ENCODE measurements at places on chromosomes 6 and 20. TPM values are rescaled to one million over a fixed set of nuclear protein-coding genes. Genes with fewer than 3 reads are reported as not detected.

The STMND1 gene
- not detected for total RNA-seq

The SRXN1 gene
- 15.7 TPM for total RNA-seq

DNA sequence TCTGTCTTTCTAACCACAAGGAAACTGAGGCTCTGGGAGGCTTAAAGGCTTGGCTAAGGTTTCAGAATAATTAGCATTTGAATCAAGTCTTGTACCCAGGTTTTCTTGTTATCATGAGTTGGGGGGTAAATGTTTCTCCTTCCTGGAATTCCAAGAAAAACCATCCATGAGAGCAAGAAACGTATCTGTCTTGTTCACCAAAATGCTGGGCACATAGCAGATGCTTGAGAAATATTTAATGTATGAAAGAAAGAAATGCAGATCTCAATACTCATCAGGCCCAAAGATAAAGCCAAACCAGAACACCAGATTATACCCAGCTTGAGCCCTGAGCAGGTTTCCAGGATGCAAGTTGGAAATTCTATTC, 164.6 kb downstream of the CLIC5 start:
- no peak for DNase-seq

DNA sequence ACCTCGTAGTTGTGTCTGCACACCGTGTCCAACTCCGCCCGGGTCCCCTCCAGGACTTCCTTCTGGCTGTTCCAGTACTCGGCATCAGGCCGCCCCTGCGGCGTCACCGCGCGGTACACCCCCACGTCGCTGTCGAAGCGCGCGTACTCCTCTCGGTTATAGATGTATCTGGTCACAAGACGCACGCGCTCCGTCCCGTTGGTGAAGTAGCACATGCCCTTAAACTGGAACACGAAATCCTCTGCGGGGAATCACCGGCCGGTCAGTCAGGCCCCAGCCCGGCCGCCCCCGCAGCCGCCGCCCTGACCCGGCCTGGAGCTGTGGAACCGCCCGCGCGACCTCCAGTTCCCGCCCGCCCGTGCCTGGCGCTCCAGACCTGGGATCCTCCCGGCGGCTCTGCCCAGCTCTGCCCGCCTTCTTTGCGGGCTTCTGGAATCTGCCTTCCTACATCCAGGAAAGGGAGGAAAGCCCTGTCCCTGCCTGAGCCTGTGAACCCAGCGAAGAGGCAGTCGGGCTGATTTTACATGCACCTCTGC, 1.6 kb downstream of the HLA-DQB1 start:
- no peak for DNase-seq

DNA sequence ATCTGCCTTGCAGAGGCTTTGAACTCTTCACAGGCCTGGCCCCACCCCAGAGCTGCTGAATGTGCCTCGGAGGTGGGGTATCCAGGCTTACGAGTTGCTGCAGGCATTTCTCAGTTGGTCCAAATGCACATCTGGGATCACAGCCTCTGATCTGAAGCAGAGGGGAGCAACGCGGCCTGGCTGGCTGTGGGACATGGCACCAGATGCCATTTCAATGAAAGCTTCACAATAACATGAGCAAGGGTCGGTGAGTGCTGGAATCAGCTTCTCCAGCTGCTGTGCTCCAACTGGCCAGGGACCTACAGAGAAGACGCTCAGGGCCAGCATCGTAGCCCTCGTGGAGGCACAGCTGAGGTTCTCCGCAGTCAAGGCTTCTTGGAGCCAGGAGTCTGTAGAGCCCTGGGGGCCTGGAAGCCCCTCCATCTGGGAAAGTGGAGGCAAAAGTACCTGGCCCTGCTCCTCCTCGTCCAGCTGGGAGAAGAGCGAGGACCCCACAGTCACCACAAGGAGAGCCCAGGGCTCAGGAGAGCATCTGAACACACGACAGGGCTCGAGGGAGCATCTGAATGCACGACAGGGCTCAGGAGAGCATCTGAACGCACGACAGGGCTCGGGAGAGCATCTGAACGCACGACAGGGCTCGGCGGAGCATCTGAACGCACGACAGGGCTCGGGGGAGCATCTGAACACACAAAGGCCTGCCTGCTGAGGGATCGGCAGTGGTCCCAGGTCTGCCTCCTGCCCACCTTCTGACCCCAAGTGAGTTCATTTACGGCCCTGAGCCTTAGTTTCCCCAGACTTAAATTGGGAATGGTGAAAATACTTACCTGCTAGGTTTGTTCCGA, 165.2 kb downstream of the DLL1 start:
- peak; percentile 23 for DNase-seq

- no peak for DNase-seq
Measured at GRCh38 chr6:12952318-12952717, 235.8 kb downstream of the PHACTR1 start.

All from left lobe of liver (tissue), 2 donors.